ENCODE measurements at places on chromosomes 5 and 9. TPM values are rescaled to one million over a fixed set of nuclear protein-coding genes. Genes with fewer than 3 reads are reported as not detected.

- no peak for DNase-seq
Measured at GRCh38 chr9:10911373-10911772, 298.6 kb upstream of the PTPRD start.

DNA sequence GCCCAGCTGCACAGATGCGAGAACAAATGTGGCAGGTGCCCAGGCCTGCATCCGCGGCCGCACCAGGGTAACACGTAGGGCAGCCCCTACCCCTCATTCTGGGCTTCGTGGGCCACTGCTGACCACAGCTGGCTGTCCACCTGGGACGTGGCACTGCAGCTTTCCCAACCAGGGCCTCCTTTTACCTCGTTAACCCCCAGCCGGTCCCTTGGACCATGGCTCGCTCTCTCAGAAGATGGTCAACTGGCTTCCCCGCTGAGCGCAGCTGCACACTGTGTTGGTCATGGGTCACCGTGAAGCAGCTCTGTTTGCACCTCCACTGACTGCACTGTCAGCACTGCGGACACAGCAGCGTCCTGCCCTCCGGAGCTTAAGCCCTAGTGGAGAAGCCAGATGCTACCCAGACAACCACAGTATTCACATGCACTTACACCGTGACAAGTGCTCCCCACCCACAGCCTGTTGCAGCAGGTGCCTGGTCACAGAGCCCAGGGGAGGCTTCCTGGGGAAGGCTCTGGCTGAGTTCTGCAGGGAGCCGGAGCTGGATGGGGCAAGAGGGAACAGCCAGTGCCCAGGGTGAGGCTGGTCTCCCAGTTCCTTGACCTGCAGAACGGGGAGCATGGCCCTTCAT lies 10.5 kb upstream of the PLEKHG4B start:
- DNase-seq, result no peak

GRCh38 chr5:93186076-93186682 lies 394.8 kb downstream of the NR2F1-AS1 start:
- DNase-seq, result no peak

DNA sequence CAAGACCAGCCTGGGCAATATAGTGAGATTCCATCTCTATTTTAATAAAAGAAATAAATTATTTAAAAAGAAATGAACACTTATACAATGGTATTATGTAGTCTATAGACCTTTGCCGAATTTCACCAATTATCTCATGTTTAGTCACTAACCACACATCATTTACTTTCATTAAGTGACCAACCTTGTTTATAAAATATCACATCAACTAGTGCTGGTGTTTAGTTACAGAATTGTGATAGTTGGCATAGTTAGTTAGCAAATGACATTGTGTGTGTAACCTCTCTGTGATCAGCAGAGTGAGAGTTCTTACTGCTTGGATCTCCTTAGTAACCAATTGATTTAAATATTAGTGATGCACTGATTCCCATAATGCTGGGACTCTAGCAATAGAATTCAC lies 71.8 kb downstream of the PRR16 start:
- DNase-seq, result no peak

GRCh38 chr5:89695371-89695770 lies 714.2 kb downstream of the CETN3 start:
- DNase-seq, result no peak

DNA sequence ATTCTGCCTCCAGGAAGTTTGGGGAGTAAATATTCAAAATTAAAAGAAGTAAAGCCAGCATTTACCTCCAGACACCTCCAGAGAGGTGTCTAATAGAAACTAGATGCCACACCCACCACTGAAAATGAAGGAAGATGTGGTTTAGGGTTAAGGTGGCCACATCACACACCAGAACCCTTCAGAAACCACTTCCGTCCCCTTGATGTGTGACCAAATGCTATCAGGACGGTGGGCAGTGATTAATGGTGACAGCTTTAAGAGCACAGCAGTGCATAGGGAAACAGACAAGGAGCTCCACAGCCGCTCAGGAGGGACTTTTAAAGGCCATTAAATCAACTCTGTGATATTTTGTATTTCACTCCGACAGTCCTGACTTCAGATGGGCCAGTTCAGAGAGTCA lies 295.2 kb downstream of the BRINP1 start:
- no peak for DNase-seq

GRCh38 chr9:69122549-69123141 lies 51.4 kb upstream of the TJP2 start:
- no peak for DNase-seq

- DNase-seq, result no peak
Measured at GRCh38 chr5:125525356-125525755, 778.9 kb upstream of the ZNF608 start.

DNA sequence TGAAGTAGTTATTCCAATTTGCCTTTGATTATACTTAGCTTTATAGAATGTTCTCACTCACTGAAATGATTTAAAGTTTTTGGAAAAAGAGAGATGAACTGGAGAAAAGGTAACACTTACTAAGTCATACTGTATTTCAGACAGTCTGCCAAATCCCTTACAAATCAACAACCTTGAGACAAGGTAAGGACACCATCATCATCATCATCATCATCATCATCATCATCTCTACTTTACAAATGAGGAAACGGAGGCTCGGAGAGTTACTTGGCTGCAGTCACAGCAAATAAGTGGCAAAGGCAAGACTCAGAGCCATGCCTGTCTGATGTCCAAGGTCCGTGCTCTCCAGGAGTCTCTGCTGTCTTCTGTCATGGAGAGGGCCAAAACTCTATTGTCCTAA lies 9.4 kb downstream of the GDA start:
- no peak for DNase-seq

DNA sequence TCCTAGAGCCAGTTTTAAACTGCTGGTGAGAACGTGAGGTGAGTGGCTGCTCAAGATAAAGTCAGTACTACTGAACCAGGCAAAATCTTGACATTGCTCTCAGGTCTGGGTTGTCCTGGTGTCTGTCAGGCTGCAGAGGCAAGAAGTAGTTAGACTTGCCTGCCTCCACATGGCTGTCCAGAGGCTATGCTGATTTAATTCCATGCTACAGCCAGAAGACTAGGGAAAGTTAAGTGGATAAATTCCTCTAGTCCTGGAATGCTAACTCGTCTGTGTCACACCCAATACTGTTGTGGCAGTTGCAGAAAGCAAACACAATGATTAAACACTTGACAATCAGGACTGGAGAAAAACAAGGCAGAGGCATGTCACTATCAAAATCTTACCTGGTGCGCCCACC lies 118.9 kb downstream of the ACER2 start:
- DNase-seq, result no peak

GRCh38 chr5:180338001-180338707 lies 15.0 kb downstream of the GFPT2 start:
- no peak for DNase-seq

DNA sequence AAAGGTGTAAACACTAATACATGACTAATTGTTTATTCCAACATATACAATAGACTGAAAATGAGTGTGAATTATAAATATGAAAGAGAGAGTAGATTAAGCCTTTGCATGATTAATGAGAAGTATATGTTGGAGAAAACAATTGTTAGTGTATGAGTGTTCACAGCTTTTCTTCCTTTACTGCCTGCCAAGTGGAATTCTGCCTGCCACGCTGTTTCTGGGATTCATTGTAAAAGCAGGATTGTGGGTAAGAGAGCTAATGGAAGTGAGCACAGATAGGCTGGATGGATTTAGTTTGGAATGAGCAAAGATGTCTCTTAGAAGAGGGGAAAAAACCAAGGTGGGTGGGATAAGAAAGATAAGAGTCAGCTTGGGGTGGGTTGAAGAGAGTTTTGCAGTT lies 129.6 kb upstream of the NMUR2 start:
- DNase-seq, result no peak

DNA sequence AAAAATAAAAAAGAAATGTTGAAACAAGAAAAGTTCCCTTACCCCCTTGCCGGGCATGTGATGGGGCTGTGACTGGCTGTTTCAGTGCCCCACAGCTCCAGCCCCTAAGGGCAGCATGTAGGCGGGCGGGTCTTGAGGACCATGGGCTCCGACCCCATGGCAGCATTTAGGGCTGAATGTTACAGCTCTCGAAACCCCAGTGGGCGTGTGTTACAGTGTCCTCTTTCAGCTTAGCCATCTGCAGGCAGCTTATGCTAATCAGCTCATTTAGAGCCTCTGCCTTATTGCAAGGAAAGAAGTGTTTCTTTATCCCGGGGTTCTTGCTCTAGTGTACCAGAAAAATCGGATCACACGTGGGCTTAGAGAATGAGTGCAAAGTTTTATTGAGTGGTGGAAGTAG lies 497.4 kb upstream of the CYLC2 start:
- no peak for DNase-seq

GRCh38 chr5:178396796-178397720 lies 164.5 kb upstream of the PHYKPL start:
- DNase-seq, result peak; percentile 62

DNA sequence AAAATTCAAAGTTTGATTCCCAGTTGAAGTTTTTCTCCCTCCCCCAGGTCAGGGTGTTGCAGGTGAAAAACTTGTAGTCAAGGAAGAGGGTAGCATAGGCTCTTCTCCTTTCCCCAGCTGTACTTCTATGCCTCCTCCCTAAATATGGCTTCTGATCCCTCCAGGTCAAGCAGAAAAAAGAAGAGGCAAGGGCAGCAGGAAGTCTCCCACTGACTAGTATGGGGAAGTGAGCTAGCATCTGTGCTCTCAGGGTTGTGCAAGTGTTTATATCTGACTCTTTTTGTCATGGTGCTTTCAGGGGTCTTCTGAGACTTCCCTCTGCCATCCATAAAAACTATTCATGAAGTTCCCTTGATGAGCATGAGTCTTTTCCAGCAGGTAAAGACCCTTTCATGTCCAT lies 76.0 kb downstream of the ATPSCKMT start:
- no peak for DNase-seq

GRCh38 chr5:145178641-145179523 lies 656.3 kb downstream of the PRELID2 start:
- no peak for DNase-seq

DNA sequence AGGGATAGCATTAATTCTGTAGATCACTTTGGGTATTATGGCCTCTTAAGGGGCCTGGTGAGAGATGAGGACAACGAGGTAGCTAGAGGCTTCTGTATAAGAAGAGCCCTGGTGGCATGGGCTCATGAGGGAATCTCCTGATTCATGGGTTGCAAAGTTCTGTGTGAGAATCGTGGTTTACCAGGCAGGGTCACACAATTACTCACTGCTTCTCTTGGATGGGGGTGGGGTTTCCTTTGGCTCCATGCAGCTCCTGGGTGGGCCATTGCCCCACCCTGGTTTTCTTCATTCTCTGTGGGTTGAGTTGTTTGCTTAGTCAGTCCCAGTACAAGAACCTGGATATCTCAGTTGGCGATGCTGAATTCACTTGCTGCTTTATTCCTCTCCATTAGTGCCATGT lies 30.9 kb upstream of the TNFSF15 start:
- DNase-seq, result no peak

DNA sequence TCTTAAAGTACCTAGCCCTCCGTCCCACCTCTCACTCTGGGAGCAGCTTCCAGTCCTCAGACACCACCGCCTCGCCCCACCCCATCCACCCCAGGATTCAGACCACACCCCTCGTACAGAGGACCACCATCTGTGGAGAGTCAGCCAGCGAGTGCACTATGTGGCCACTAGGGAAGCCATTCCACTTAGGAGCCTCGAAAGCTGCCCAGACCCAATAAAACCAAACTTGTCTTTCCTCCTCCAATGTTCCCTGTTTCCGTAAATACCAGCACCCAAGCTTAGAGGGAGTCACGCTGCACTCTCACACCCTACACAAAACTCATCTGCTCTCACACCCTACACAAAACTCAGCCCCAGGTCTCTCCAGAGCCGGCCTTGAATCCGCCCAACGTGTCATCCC lies 1.9 kb downstream of the GCNT4 start:
- DNase-seq, result no peak

- DNase-seq, result no peak
Measured at GRCh38 chr5:112247960-112248359, 171.1 kb downstream of the EPB41L4A start.

DNA sequence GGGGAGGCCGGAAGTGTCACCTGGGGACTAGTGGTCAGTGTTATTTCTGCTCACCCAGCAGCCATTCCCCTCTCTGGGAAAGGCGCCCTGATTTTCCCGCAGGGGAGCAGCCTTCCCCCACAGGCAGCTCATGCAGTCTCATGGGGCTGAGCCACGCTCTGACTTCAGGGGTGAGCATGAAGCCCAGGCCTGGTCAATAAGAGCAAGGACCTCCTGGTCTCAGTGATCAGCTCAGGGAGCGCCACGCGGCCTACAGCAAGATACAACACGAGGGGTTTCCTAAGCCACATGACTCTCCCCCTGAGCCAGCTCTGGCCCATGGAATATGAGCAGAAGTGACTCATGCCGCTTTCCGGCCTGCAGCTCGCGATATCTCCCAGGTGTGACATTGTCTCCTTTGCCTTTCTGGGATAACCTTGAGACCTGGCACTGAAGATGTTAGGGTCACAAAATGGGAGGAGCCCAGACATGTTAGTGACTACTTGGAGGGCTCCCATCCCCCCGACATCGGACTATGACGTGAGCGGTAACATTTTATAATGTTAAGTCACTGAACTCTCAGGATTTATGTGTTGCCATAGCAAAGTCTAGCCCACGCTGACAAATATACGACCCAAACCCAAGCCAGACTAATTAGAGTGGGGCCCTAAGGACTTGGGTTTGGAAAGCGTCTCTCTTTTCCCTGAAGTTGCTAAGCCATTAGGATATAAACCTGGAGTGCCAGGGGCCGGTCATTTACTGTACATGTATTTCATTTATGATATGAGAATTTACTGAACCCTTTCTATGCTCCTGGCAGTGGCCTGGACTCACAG lies 46.5 kb upstream of the GFPT2 start:
- no peak for DNase-seq

DNA sequence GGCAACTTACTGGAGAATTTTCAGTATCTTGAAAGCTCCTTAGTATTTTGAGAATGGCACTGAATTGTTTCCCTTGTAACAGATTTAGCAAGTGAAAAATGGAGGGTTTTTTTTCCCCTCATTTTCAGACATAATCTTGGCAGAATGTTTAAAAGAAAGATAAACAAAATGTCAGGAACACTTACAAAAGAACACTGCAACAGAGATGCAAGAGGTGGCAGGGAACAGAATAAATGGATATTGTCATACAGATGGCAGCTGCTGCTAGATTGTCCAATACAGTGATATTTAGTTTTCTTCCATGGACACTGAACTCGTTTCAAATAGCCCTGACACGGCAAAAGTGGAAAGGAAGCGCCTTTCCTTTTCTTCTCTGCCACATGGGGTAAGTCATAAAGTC lies 76.9 kb upstream of the ZNF608 start:
- no peak for DNase-seq

GRCh38 chr9:125691869-125692268 lies 15.1 kb downstream of the MAPKAP1 start:
- DNase-seq, result no peak

Gene PCDHB9
- total RNA-seq, result 4.4 TPM

Gene KCNT1
- total RNA-seq, result 0.36 TPM

Gene CTNND2
- total RNA-seq, result 2.5 TPM

Gene PAPPA
- 4.9 TPM for total RNA-seq

Gene C5orf52
- total RNA-seq, result not detected

Gene GOLM1
- 14.3 TPM for total RNA-seq

Gene C5orf34
- total RNA-seq, result 1.5 TPM

Gene PCDHGC4
- 8.6 TPM for total RNA-seq

Gene NAIP
- 23.0 TPM for total RNA-seq

Gene SLC36A3
- total RNA-seq, result not detected

Gene ZNF608
- 20.4 TPM for total RNA-seq

Measured in sigmoid colon (tissue), 7 donors.